ENCODE measurements at places on chromosomes 3 and 15. TPM values are rescaled to one million over a fixed set of nuclear protein-coding genes. Genes with fewer than 3 reads are reported as not detected.
A peak's percentile ranks its signal among the peaks of the same experiment; 100 is the strongest.

The CFAP91 gene
- 0.96 TPM for total RNA-seq

DNA sequence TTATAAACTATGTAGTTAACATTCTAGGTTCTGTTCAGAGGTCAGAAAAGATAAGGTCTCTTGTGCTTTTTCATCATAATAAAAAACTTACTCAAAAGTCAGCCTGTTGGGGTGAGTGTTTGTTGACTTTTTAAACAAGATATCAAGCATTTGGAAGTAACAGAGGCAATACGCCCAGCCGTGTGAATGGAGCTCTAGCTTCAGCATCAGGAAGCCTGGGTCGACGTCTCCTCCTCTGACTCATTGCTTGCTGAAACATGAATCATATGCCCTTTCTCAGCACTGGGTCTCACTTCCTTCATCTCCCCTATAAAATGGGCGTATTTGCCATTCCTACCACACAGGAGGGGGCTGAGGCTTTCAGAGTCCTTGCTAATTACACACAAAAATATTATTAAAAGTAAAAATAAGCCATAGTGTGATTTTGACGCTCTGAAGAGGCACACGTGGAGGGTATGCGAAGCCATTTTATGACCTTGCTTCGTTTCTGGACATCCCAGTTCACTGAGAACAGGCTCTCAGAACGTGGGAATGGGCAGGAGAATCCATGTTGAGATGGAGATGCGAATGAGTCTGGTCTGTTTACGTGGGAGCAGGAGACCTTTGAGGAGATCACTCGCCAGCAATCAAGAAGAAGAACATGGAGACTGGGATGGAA lies 220.8 kb upstream of the TPRG1 start:
- peak; percentile 60 for DNase-seq

- no peak for DNase-seq
Observed at GRCh38 chr15:33243869-33244268, 49.4 kb upstream of the FMN1 start.

GRCh38 chr3:171678971-171679492 lies 131.3 kb downstream of the PLD1 start:
- DNase-seq = no peak
